Epithelial cell of proximal tubule (primary cell): ENCODE measurements at places on chromosomes 11 and 22. TPM values are rescaled to one million over a fixed set of nuclear protein-coding genes. Genes with fewer than 3 reads are reported as not detected.

Gene OR51S1
- total RNA-seq = not detected in 2 replicates

Gene KDELR3
- total RNA-seq = 23.4 and 27.1 TPM in 2 replicates

Gene SCGB1A1
- total RNA-seq = not detected in 2 replicates

Gene ZNF280A
- not detected in 2 replicates for total RNA-seq

Gene OR52B6
- total RNA-seq = not detected in 2 replicates

Gene IGSF9B
- total RNA-seq = 0.22 and 1.0 TPM in 2 replicates

Gene MGAT3
- total RNA-seq = 0.65 and 2.4 TPM in 2 replicates

Gene SCGB1D2
- not detected in 2 replicates for total RNA-seq

Gene LARGE1
- 8.9 and 18.3 TPM in 2 replicates for total RNA-seq

Gene SCT
- not detected in 2 replicates for total RNA-seq

Gene SLC22A9
- not detected in 2 replicates for total RNA-seq

Gene MIOX
- total RNA-seq = not detected in 2 replicates

Gene CPT1A
- 6.7 and 10.2 TPM in 2 replicates for total RNA-seq

Gene MYO18B
- not detected in 2 replicates for total RNA-seq

Gene SEPTIN3
- 0.06 and 0.14 TPM in 2 replicates for total RNA-seq

Gene SDHD
- total RNA-seq = 48.5 and 96.7 TPM in 2 replicates

Gene HEPACAM
- under 0.01 TPM in 1 of 2 replicates, not detected in the other for total RNA-seq

Gene CREB3L1
- 0.29 and 2.4 TPM in 2 replicates for total RNA-seq

Gene C11orf52
- total RNA-seq = 4.0 and 5.0 TPM in 2 replicates

Gene IGF2
- 6.9 and 11.7 TPM in 2 replicates for total RNA-seq

Gene NNMT
- 875 and 1,529 TPM in 2 replicates for total RNA-seq

Gene LYVE1
- 0.35 TPM in 1 of 2 replicates, not detected in the other for total RNA-seq

Gene WNT11
- not detected in 2 replicates for total RNA-seq

Gene SYT12
- total RNA-seq = 0.43 and 0.58 TPM in 2 replicates

Gene MCAM
- total RNA-seq = 660 and 1,105 TPM in 2 replicates

Gene DERL3
- total RNA-seq = 0.12 and 2.3 TPM in 2 replicates

Gene DEUP1
- total RNA-seq = 0.36 and 0.69 TPM in 2 replicates

Gene ELMOD1
- 0.07 TPM in 1 of 2 replicates, not detected in the other for total RNA-seq

Gene ANKRD49
- total RNA-seq = 7.2 and 16.2 TPM in 2 replicates

Gene RIBC2
- 0.69 and 2.7 TPM in 2 replicates for total RNA-seq

Gene PLEKHB1
- 2.5 and 4.6 TPM in 2 replicates for total RNA-seq

Gene PES1
- total RNA-seq = 97.5 and 123 TPM in 2 replicates

Gene ESAM
- 1.8 and 9.9 TPM in 2 replicates for total RNA-seq

Gene OR52A1
- not detected in 2 replicates for total RNA-seq

Gene TCN1
- total RNA-seq = 0.80 and 1.3 TPM in 2 replicates

Gene CCT8L2
- not detected in 2 replicates for total RNA-seq

Gene SNX32
- 2.1 TPM in 1 of 2 replicates, not detected in the other for total RNA-seq

Gene TSPAN18
- 1.6 TPM in 1 of 2 replicates, not detected in the other for total RNA-seq

Gene C11orf97
- total RNA-seq = not detected in 2 replicates
